ENCODE measurements at places on chromosomes 5 and 9.

DNA sequence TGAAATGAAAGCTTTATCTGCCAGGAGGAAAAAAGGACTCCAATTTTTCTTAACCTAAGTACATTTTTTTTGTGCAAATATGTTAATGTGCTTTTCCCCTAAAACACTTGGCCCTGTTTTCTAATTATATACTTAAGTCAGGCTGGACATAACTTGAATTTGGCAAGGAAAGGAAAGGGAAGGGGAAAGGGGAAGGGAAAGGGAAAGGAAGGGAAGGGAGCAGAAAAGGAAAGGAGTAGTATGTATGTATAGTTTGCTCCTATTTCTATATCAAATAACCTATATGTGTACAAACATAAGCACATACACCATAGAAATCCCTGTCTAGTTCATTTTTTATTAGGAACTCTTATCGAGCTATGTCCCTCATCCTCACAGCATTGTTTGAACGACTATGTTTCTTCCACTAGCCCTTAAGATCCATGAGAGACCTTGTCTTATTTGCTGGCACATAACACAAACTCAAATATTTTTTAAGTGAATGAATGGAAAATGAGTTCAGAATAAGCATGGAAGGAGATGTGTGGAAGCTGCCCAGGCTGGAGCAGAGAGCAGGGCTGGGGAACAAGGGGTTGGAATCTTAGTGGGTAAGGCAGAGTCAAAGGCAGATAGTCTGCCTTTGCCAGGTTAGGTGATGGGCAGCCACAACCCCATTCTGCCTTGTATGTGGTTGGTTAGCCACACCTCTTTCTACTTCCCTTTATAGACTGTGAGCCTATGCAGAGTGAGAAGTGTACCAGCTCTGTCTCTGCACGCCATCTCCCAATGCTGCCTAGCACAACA lies 70.0 kb downstream of the KLHL3 start:
- peak; percentile 51 for DNase-seq

DNA sequence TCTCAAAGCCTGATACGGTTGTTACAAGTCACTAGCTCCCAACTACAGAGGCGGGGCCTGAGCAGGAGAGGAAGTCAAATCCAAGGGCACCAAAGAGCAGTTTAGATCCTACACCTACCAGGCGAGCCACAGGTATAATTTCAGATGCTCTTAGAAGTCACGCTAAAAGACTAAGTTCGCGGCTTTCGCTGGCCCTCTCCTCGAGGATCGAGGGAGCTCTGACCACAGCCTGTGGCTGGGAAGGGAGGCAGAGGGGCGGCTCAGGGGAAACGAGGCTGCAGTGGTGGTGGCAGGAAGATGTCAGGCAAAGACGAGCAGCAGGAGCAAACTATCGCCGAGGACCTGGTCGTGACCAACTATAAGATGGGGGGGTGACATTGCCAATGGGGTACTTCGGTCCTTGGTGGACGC lies 48.6 kb downstream of the SEMA4D start:
- DNase-seq = no peak

- no peak for DNase-seq
Observed at GRCh38 chr5:107646418-107646817, 24.3 kb downstream of the EFNA5 start.

DNA sequence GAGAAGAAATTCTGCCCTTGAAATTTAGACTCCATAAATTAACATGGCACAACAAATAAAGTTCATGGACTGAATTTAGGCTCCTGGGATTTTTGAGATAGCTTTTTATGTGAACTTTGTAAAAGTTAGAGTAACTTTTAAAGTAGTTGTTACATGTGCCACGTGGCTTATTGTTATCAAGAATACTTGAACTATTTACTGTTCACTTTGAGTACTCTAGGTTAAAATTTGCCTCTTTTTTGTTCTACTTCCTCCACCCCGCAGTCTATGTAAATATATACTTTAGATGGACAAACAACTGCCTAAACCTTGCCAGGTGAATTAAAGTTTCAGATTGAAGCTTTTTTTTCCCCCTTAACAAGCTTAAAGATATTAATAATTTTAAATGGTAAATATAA lies 457.9 kb downstream of the RAB3C start:
- DNase-seq = no peak

DNA sequence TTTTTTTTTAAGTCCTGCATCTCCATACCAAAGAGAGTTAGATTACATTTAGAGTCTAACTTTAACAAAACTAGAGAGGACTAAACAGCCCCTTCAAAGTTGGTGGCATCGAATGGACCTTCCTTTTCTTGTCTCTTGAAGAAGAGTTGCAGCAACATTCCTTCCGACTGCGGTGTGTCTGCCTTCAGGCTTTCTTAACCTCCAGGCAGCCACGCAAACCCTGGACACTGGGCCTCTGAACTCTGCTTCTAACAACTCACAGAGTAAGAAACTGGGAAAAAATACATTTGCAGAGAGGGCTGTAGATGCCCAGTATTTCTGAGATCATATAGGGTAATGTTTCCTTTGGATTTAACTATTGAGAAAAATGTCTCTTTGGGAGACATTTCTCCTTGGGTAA lies 120.5 kb upstream of the MAST4 start:
- no peak for DNase-seq

- DNase-seq = no peak
Observed at GRCh38 chr5:88886746-88887341, 3.9 kb upstream of the MEF2C start.

DNA sequence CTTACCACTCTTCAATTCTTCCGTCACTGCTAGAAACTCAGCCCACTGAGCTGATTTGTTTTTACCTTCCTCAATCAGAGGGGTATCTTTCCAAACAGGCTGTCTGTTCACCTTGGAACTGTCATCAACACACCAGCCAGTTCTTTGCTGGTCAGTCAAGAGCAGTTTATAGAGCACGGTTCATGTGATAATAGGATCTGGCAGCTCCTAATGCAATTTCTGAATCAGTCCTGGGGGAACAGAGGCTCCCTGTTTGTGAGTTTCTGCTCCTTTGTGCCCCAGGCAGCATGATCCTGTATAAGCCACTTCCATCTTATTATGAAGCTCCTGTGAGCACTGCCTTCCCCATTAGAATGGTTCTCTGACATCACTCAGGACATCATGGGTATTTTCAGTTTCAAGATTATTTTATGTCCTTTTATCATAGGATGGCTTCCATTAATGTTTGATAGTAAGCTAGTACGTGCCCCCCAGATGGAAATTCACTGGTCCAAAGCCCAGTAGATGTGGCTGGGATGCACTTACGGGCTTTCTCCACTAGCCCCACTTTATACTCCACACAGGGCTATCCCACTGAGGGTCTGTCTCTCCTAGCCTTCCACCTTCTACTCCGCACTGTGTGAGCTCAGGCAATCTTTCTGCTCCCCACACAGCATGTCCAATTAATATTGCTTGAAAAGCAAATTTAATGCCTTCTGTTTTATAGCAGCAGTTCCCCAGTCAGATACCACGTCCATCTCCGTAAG lies 85.5 kb upstream of the SPIN1 start:
- DNase-seq = no peak

DNA sequence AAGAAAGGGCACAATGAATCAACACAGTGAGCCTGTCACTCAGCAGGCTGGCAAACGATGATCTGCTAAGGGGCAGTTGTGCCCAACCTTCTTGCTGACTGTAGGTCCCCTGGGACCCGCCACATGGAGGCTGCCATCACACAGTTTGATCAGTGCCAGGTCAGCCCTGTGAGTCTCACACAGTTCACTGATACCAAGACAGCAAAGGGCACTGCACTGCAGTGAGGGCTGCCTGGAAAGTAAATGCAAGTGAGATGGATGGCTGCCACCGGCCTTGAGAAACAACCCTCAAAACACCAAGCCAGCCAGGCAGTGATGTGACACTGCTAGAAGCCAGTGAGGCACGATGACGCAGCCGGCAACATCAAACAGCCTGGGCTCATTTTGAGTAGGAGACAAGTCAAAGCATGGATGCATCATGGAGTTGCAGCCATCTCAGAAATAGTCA lies 30.3 kb downstream of the FOXD1 start:
- DNase-seq = peak; percentile 31

DNA sequence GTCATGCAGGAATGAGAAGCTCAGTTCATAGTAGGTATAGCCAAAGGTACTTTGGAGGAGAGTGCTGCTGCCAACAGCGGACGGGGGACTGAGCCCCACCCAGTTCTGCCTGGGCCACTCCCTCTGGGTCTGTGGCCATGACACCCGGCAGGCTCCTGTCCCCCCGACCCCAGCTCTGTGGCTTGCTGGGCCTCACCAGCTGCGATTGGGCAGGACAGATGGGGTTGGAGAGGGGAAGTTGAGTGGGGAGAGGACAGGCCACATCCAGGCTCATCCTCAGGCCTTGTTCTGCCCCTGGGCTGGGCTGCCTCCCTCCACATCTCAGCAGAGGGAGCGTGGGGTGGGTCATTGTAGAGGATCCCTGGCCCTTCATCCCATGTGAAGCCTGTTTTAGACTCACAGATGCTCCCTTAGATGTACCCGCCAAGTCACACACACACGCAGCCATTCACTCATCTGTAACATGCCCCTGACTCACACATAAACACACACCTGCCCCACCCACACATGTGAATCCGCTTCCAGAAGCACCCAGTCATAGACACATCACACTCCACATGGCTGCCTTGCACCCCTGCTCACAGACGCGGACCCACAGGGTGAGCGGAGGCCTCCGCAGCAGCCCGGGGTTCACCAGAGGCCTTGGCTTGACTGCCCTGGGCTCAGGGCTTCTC lies 48.8 kb downstream of the NTNG2 start:
- peak; percentile 37 for DNase-seq

GRCh38 chr9:71663931-71664459 lies 104.3 kb downstream of the CEMIP2 start:
- DNase-seq = no peak

DNA sequence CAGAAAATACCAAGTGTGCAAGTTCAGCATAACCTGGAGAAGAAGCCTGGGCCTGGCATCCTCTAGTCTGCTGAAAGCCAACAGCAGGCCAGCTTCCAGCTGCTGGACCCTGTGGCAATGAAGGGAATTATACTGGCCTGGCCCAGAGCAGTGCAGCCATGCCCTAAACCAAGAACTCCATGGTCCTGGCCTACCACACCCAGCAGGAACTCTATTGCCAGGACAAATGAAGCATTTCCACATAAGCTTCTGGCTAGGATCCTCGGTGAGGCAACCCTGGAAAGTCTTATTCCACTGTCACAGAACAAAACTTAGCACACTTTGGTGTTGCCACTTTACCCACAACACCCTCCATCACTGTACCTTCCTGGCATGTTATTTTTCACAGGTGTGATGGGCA lies 35.5 kb downstream of the CDK5RAP2 start:
- no peak for DNase-seq

DNA sequence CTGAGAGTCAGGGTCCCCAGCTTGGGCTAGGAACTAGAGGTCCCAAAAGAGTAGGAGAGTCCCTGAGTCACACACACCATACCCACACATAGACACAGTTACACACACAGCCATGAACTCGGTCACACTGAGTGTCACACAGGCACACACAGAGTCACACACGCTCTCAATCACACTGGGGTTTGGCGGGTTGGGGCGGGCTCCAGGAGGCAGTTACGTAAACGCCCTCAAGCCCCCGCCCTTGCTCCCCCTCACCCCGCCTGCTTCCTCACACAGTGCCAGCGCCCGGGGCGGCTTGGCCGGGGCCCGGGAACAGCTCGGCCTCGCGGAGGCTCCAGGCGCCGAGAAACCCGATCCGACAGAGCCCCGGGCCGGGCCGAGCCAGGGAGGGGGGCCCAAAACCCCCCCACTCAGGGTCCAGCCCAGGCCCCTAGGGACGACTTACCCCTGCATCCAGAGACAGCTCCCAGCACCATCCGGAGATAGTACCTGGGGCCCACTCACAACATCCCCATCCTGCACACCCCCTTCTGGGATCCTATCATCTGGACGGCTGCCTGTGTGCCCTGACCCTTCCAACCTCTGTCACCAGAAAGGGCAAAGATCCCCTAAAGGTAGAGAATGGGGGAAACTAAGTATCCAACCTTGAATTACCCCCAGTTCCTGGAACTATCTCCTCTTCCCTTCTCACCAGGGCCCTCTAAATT lies 3.5 kb upstream of the CNTFR start:
- DNase-seq = no peak

DNA sequence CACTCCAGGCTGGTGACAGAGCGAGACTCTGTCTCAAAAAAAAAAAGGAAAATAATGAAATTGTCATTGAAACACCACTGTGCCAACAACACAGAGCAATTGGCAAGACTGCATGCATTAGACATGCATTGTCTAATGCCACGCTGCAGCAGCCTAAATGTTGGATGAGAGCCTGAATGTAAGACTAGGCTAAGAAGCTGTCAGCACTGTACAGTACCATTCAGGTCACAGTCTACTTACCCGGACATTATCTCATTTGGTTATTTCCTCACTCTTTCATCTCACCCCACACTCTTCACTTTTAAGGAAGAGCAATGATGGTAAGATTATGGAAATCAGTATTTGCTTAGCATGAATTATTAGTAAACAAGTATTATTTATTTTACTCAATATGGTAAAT lies 31.3 kb upstream of the PPP2CA start:
- no peak for DNase-seq

DNA sequence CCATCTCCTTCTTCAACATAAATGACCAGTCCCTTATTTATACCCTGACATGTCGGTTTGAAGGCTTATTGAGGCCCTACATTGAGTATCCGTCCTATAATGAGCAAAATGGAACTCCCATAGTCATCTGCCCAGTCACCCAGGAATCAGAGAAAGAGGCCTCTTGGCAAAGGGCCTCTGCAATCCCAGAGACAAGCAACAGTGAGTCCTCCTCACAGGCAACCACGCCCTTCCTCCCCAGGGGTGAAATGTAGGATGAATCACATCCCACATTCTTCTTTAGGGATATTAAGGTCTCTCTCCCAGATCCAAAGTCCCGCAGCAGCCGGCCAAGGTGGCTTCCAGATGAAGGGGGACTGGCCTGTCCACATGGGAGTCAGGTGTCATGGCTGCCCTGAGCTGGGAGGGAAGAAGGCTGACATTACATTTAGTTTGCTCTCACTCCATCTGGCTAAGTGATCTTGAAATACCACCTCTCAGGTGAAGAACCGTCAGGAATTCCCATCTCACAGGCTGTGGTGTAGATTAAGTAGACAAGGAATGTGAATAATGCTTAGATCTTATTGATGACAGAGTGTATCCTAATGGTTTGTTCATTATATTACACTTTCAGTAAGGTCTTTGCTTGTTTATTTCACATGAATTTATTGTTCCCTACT lies 38.2 kb upstream of the BTNL3 start:
- no peak for DNase-seq

- DNase-seq = no peak
Observed at GRCh38 chr9:21326526-21327139, 8.6 kb downstream of the KLHL9 start.

- no peak for DNase-seq
Observed at GRCh38 chr5:54066433-54066832, 243.9 kb downstream of the ARL15 start.

DNA sequence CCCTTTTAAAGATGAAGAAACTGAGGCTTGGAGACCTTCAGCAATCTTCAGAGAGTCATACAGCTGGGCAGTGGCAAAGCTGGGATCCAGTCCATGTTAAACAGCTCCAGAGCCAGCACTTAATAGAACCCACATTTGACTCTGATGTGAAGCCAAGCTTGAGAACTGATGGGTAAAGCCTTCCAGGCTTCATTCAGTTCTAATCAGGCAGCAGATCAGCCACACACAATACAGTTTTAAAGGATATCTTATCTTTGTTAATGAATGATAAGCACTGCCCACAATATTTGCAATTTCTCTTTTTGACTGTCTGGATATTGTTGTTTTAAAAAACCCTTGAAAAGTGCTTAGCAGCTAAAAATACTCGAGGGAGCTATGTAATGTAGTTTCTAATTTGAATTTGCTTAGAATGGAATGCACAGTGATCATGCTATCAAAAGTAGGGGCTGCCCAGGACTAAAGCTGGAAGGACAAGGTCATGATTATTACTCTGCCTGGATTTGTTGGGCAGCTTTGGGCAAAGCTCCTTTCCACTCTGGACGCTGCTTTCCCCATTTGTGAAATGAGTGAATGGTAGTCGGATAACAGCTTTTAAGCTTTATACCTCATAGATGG lies 31.3 kb upstream of the HTR4 start:
- DNase-seq = no peak
